Colonic mucosa (tissue), 4 donors: ENCODE measurements at places on chromosomes 1 and 21.

DNA sequence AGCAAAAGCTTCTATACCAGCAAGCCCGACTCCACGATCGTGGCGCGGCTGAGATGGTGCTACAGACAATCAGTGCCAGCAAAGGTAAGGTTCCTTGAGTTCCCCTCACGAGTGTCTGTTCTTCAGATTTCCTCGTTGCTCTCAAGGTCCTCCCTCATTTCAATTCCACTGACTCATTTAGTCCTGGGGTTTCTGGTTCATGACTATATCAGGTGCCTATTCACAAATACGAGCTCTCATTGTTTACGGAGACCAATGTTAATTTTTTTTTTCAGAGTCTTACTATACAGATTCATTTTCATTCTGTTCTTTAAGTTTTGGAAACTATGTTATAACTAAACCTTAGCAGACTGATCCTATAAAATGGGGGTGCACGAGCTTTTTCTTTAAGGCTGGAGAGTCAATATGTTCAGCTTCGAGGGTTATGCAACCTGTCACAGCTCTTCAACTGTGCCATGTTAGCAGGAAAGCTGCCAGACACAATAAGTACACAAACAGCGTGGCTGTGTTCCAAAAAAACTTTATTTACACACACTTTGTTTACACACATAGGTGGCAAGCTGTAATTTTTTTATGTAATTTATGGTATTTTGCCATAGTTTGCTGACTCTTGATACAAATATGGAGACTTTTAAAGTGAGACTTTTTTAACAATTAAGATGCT lies 134.3 kb downstream of the ZP4 start:
- DNase-seq = no peak

GRCh38 chr1:220353229-220354012 lies 81.2 kb upstream of the RAB3GAP2 start:
- DNase-seq = no peak

DNA sequence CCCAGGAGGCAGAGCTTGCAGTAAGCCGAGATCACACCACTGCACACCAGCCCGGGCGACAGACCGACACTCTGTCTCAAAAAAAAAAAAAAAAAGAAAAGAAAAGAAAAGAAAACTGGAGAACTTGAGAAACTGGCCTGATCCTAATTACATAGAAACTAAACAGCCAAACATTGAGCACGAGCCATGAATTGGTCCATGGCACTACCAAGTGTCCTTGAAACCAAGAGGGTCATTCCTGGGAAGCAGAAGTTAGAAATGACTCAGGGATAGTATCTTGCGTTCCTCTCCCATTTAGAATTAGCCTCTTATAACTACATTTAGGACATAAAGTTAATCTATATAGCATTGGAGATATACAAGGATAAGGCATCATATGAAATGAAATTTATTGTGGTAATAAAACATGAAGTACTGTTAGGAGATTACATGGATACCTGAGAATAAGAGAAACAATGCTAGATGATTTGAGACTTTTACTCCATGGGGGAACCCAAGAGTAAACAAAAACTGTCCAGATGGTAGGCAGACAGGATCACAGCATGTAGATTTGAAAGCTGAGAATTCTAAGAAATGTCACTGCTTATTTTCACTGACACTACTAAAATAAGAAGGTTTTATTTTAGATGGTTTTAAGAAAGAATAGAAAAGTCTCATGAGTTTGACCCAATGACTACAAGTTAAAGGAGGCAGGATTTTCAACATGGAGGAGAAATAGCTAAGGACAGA lies 39.5 kb upstream of the CPLANE2 start:
- no peak for DNase-seq

GRCh38 chr1:157147037-157147436 lies 8.8 kb upstream of the ETV3 start:
- DNase-seq = no peak

- peak; percentile 69 for DNase-seq
Measured at GRCh38 chr1:12600880-12601633, 17.0 kb downstream of the DHRS3 start.

DNA sequence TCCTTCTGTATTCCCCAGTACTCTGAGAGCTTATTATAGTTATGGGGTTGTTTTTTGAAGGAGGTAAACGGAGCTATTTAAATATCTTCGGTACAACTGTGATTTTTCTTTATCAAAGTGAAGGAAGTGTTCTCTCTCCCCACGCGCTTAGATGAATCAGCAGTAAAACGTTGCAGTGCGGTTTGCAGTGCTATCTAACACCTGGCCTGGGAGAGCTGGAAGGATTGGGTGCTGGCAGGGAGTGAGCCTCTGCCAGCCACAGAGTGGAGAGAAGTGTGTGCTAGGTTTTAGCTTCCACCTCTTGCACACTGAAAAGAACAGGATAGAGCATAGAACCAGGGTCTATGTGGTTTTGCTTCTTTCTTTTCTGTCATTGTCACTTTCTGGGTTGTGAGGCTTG lies 165.9 kb downstream of the SDCCAG8 start:
- peak; percentile 20 for DNase-seq

DNA sequence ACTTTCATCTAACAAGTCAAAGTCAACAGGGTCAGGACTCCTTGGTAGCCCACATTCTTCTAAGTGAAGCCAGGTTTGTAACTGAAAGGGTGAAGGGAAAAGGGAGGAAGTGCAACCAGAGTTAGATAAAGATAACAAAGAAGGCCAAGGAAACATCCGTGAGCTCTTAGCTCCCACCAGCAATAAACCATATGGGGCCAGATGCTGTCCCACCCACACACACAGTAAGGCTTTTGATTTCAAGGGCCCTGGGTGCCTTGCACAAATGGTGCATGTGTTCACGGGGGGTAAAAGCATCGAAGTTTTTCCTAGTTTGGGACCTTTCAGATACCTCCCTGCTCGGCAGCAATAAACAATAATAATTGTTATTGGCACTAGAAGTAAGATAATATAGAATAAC lies 5.1 kb upstream of the TIAM1 start:
- DNase-seq = no peak

GRCh38 chr1:181191494-181192040 lies 103.1 kb downstream of the IER5 start:
- DNase-seq = no peak

- DNase-seq = no peak
Measured at GRCh38 chr1:231695439-231696255, 69.1 kb downstream of the DISC1 start.

DNA sequence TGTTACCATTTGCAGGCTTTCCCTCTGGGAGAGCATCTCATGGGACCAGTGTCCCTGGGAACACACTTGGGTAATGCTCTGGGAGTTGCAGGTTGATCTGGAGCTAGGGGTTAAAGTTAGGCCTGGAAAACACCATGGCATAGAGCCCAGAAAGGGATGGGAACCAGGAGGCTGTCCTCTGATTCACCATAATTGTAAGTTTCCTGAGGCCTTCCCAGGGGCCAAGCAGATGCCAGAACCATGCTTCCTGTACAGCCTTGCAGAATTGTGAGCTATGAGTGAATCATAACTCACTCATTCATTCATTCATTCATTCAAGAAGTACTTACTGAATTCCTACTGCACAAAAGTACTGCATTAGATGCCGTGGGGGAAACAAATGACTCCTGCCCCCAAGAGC lies 50.0 kb downstream of the LACTBL1 start:
- DNase-seq = no peak

- DNase-seq = no peak
Measured at GRCh38 chr1:156152628-156153027, 757 bp upstream of the SEMA4A start.

DNA sequence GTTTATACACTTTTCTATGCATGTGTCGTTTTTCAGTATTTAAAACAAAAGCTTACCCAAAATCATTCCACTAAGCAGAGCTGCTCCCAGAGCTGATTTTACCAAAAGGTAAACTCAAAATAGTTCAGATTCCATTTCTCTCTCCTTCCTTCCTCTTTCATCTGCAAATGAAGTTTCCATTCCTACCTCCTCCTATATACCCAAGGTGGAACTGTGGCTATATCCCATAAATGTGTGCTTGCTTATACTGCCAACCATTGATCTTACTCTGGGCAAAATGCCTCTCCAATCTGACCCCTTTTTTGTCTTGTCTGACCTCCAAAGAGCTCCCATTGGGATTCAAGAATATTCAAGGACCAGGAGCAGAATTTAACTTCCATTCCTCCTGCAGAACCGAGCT lies 9.5 kb downstream of the OLFML2B start:
- no peak for DNase-seq

GRCh38 chr1:20612221-20612746 lies 21.0 kb upstream of the PINK1 start:
- DNase-seq = peak; percentile 82

GRCh38 chr1:163142152-163142551 lies 60.6 kb downstream of the RGS5 start:
- DNase-seq = no peak

DNA sequence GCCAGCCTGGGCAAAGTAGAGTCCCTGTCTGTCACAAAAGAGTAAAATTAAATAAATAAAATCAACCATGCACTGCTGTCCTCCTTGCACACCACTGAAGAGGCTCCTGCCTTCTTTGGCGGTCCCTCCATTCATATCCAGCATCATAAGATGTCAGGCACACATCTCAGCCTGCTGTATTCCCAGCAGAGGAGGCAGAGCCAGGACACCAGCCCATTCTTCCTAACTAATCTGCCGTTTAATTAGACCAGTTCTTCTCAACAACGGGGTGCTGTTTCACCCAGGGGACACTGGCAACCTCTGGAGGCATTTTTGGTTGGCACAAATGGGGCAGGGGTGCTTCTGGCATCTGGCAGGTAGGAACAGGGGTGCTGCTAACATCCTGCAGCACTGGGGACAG lies 119.7 kb downstream of the ETS2 start:
- no peak for DNase-seq

DNA sequence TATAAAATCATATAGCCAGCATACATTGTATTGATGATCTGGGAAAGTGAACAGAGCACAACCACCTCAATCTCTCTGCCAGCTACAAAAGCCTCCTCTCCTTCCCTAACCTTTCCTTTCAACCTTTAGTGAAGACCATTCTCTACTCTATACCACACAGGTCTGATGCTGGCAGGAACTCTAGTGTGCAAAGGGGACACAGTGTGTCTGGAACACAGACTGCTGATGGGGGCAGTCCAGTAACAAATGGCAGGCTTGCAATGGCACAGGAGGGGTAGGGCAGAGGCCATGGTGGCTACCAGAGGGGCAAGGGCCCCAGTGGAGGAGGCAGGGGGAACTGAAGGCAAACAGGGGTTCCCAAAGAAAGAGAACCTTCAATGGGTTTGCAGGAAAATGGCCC lies 37.0 kb downstream of the CEP170 start:
- DNase-seq = no peak

DNA sequence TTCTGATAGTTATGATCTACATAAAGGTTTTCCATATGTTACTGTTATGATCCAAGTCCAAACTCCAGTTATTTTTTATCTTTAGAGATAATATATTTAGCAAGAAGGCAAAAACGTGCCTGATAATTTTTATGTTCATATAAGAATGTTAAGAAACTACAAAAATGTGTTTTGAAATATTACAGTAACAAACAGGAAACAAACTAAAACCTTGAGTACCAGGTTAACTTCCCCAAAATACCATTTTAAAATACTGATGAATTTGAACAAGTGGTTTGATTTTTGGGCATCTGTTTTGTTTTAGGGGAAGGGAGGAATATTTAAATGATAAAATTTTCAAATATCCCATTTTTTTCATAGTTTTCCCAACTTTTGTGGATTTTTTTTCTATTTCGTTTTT lies 124.8 kb downstream of the NR5A2 start:
- no peak for DNase-seq

DNA sequence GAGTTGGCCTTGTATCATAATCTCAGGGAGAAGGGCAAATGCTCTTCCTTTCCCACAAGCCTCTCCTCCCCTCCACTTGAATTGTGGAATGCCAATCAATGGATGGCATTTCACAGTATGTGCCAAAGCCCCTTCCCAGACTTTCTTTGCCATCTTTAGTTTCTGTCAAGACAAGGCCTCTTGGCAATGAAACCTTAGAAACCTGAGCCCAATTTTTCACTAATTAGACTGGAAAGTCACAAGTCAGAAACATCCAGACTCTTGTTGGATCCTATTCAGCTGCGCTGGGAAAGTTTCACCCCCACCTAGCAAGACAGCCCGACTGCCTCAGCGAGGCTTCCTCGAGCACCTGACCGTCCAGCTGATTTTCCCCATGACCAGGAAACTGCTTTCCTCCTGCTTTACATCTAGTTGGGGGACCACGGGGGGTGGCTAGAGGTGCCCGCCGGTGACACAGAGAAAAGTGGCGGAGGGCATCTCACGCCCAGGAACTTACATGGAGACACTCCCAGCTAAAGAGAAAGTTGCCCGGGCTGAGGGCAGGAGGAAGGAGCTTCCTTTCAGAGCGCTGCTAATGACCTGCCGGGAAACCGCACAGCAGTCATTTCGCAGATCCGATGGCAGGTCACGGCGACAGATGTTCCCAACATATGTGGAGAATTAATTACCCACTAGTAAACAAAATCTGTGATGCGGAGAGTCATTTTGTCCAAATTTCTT lies 302.6 kb upstream of the RRP15 start:
- no peak for DNase-seq

DNA sequence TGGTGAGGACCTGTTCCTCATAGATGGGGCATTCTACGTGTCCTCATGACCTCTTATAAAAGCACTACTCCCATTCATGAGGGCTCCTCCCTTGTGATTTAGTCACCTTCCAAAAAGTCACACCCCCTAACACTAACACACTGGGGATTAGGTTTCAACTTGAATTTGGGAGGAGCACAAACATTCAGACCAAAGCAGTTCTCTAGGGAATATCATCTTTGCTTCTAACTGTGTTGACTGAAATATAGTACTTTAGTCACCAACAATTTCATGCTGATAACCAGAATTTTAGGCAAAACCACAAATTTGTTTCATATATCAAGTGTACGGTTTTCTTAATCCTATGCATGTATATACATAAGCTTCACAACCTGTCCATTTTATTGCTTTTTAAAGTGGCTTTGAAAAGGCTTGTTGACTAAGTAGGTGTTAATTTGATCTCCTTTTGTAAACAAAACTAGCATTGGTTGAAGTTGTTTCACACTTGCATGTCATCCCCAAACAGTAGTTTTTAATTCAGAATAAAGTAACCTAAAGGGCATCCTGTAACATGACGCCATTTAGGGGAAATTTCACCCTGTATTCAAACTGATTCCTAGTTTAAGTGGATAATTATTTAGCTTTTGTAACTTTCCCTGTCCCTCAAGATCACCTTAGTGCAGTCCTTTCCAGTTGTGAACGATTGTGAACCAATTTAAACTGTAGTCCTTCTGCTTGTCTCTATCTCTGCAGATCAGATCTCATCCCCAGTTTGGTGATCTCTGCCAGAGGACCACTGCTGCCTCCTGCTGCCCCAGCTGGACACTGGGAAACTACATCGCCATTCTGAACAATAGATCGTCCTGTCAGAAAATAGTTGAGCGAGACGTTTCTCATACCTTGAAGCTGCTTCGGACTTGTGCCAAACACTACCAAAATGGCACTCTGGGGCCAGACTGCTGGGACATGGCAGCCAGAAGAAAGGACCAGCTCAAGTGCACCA lies 141.1 kb downstream of the TLR5 start:
- no peak for DNase-seq

GRCh38 chr1:21841852-21842466 lies 29.9 kb downstream of the LDLRAD2 start:
- no peak for DNase-seq

DNA sequence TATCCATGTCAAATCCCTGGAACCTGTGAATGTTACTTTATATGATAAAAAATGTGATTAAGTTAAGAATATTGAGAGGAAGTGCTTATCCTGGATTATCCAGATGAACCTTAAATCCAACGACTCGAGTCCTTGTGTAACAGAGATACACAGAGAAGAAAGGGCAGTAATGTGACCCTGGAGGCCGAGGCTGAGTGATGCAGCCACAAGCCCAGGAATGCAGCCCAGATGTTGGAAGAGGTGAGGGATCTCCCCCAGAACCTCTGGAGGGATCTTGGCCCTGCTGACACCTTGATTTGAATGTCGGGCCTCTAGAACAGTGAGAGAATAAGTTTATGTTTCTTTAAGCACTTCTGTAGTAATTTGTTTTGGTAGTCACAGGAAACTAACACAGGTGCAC lies 18.0 kb downstream of the LPGAT1 start:
- DNase-seq = no peak
